ENCODE measurements at places on chromosomes 3 and 15.

DNA sequence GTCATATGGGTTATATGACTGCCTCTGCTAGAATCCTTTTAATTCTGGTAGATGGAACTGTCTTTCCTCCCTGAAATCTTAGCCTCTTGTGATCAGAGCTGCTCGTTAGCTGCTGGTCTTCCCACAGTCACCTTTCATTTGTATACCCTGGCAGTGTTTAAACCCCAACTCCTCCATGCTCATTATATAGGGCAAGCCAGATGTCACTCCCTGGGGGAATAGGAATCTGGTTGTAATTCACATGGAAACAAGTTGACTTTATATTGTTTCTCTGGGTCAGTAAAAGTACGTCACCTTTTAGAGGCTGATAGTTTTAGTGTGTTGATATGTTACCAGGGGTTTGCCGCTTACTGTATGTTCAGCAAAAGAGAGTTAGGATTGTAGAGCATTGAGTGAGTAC is 103.5 kb downstream of the ITPR1 start:
- DNase-seq = no peak

- DNase-seq = no peak
These were observed 60.1 kb upstream of the DCLK3 start for GRCh38 chr3:36824443-36824842.

DNA sequence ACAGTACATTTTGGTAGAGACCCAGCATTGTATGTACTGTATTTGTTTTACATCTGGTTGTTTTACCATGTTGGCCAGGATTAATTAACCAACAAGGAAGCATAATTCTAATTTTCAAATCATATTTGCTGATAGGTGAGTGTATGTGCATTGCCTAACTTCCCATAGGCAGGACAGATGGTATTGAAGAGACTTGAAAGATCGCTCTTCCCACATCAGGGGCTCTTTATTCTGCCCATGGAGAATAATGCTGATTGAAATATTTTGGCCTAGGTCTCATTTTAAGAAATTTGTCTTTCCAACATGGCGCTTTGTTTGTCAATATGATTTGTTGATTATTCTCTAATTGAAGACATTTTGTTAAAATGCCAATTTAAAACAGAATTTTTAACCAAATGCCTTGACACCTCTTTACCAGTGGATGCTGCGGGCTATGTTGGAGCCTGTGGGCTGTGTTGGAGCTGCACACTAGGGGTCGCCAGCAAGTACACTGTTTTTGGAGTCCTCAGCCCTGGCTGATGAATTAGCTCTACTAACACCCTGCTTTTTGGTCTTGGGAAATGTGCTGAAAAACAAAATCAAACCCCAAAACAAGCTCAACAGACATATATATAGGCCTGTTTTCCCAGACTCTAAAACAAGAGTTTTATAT is 5.3 kb downstream of the P2RY12 start:
- peak; percentile 62 for DNase-seq

GRCh38 chr15:101532865-101533264 is 43.4 kb upstream of the PCSK6 start:
- no peak for DNase-seq

DNA sequence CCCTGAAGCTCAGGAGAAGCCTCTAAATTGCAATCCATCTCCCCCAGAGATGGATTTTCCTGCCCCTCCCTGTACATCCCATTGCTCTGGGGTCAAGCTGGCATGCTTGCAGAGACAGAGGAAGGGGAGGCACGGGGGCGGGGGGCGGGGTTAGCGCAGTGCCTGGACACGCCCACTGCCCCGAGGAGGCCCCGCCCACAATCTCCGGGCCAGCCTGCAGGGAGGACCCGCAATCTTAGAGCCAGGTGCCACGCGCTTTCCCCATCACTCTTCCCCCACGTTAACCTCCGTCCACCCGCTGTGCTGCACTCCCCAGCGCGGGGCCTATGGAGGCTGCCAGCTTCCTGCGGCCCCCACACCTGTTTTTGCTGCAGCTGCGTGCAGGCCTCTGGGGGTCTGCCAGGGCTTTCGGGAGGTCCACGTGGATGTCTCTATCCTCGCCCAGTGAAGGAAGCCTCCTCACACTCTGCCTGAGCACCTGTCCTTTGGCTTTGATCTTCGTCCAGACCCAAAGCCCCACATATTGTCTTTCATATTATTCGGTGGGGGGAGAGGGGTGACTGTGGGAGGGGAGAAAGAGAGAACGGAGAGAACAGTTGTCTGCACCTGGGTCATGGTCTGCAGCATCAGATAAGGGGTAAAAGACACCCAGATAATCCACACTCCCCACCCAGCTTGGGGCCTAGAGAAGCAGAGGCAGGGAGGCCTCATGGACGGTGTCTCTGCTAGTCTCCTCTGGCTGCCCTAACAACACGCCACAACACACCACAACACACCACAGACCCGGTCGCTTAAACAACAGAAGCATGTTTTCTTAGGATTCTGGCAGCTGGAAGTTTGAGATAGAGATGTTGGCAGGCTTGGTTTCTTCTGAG is 118.0 kb upstream of the MEF2A start:
- DNase-seq = no peak

GRCh38 chr3:173954647-173955046 is 557.1 kb downstream of the NLGN1 start:
- no peak for DNase-seq

DNA sequence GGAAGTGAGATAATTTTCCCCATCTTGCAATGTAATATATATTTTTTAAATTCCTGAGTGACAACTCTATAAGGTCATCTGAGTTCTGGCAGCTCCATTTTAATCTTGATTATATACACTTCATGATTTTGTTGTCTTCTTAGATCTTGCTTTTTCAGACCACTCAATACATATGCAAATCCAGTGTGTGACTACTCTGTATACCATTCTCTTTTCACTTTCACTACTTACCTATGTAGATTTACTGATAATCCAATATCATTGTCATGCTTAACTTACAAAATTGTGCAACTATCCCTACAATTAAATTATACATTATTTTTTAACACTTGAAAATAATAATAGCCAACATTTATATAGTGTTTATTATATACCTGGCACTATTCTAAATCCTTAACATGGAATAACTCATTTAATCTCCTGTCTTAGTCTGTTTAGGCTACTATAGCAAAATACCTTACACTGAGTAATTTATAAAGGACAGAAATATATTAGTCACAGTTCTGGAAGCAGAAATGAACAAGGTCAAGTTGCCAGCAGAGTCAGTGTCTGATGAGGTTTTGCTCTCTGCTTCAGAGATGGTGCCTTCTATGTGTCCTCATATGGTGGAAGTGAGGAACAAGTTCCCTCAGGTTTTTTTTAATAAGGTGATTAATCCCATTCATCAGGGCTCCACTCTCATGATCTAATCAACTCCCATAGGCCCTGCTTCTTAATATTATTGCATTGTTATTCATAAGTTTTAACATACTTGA is 338.5 kb downstream of the TUSC7 start:
- no peak for DNase-seq

DNA sequence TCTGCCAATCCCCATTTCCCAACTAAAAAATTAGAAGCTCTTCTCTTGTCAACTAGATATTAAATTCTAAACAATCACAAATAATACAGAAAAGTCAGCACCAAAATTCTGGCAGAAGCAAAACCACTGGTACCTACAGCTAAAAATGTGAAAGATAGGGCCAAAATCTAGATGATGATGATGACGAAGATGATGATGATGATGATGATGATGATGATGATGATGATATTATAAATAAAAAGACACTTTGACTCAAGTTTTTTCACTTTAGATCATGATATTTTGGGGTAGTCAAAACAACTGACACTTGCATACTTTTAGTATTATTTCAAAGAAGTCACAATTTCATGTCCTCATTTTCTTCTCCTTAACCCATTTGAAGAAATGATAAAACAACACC is 470.1 kb upstream of the NR2F2 start:
- no peak for DNase-seq

DNA sequence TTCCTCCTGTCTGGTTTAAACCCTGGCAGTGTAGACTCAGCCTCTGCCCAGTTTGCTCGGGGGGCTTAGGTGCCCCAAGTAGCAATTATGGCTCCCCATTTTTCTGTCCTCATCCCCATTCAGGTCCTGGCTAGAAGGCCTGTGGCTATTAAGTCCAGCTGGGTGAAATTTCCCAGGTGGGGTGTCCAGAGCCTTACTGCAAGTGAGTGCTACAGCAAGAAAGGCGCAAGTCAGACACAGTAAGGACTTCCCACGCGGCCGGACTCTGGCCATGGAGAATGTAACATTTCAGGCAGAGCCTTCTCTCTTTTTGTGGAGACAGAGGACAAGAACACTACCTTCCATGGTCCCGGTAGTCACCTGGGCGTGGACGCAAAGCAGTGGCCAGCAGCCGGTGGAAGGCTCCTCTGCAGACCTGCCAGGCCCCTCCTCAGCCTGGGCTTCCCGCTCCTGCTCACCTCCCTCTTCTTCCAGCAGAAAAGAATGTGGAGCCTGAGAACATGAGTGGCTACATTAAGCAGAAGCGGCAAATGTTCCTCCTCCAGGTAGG is 23.3 kb downstream of the CFAP100 start:
- peak; percentile 46 for DNase-seq

- no peak for DNase-seq
These were observed 26.0 kb upstream of the VIPR1 start for GRCh38 chr3:42476225-42477125.

GRCh38 chr3:117278424-117279190 is 569.0 kb downstream of the TUSC7 start:
- DNase-seq = no peak

GRCh38 chr3:129230311-129231019 is 18.9 kb upstream of the COPG1 start:
- no peak for DNase-seq

DNA sequence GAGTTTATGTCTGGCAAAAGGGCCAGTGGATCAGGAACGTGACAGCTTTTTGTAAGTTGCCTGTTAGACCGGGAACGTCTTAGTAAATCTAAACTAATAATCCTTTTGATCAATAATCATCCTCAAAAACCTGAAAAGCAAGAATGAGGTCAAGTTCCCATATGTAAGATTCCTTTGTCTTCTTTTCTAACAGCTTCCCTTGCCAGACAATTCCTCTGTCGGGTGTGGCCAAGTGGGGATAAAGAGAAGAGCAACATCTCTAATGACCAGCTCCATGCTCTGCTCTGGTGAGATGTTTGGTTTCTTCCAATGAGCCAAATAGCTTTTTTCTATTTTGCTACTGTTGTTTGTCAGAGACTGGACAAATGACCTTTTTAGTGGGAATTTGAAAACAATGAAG is 19.8 kb downstream of the FANCD2OS start:
- no peak for DNase-seq

DNA sequence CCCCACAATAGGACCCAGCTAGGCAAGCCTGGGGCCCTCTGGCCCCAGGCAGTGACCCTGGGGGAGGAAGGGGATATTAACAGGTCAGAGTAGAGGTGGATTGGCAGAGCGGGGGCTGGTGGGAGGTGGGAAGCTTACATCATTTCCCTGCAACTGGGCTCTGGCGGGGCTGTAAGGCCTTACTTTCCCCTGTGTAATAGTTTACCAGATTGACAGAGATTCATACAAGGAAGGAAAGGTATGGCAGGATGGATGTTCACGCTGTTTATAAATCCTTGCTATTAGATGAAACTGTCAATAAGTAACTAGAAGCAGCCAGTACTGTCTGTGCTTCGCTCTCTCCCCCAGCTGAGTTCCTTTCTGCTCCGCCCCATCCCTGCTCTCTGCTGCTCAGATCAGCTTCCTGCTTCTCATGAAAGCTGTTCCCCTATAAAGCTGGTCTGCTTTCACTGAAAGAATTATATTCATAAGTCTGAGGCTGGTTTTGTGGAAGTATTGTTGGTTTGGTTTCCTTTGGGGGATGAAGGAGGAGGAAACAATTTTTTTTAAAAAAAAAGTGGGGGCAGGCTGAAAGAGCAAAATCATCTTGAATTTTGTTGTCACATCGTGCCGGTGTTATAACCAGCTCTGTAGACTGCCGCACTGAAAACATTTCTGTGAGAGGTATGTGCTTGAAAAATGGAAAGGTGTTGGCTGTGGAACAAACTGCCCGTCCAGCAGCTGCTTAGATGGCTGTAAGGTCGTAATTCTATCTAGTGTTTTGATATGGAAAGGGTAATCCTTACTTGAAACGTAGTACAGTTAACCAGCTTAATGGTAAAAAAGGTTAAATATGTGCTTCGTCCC is 76.4 kb downstream of the BBX start:
- peak; percentile 62 for DNase-seq

GRCh38 chr15:38611228-38611627 is 46.6 kb upstream of the RASGRP1 start:
- DNase-seq = no peak

DNA sequence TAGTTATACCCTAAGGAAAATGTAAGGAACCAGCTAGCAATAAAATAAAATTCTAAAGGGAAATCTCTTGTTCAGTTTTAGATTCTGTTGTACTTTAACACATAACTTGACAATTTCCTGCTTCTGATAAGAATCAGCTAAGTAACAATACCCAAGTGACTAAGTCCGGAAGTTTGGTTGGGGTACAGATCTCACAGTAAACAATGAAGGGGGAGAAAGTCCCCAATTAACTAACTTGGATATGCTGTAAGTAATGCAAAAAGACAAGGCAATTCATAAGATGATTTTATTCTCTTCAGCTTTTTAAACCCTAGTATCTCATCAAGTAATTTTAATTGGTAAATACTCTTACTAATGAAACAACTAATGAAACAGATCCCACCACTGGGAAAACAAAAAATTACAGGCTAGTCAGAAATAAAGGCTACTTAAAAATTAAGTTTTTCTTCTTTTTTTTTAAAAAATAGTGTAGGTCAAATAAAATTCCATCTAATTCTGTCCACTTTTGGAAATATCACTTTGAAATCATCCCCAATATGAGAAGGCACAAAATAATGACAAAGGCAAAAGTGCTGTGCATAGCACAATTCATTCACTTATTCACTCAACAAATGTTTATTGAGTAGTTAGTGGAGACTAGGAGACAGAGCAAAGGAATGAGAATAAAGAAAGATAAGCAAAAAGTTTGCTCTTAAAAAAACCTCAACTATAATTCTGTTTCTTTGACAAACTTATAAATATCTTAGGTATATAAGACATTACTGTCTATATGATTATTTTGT is 37.8 kb upstream of the IL20RB start:
- DNase-seq = no peak

DNA sequence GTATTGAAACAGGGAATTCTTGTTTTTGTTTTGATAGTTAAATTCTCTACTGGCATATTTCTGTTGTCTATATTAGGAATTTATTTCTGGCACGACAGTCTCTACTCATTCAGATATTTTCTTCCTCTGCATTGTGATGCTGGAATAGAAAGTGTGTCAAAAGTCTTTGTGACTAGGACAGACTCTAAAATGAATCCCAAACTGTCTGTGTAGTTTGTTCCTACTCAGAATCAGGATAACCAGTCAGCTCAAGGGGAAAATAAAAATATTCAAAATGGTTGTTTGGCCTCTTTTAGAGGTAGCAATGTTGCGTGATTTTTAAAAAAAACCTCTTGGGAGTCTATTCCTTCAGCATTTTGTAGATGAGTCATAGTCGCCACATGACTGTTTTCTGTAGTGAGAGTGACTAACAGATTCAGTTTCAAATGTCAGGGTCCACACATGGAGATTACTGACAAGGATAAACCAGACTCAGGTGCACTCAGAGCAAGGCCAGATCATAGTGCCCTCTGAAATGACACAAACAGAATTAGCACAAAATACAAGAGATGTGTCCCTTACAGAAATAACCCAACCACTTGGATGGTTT is 13.1 kb downstream of the SLC7A14 start:
- DNase-seq = no peak

- no peak for DNase-seq
These were observed 38.9 kb downstream of the RYK start for GRCh38 chr3:134211797-134212196.
